Gastroesophageal sphincter (tissue), 4 donors: ENCODE measurements at places on chromosomes 2 and 18.

DNA sequence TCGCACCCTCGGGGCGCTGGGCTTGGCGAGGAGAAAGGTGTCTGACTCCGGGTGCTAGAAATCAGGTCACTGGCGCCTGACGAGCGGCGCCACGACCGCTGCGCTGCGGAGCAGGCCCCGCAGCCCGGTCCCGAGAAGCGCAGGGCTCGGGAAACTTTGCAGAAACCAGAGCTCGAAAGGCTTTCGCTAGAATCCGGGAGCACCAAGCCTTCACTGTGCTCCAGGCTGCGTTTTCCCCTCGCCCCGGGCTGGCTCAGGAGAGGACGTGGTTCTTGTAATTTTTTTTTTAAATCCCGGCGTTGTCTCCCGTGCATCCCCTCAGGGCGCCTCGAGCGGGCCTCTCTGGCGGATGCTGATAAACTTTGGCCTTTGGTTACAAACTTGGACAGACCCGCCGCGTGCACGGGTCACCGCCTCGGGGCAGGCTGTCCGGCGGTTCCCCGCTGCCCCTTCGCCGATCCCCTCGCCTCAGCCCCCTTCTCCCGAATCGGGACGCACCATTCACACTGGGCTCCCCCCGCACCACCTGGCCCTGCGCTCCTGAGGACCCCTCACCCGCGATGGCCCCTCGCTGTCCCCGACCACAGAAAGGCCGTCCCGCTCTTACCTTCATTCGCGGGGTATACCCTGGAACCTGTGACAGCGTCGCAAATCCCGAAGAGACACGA, 419 bp downstream of the EPHA4 start:
- peak; percentile 1 for ATAC-seq

- ATAC-seq = no peak
Observed at GRCh38 chr2:209501579-209501978, 77.7 kb downstream of the MAP2 start.

- no peak for ATAC-seq
Observed at GRCh38 chr18:59792353-59792752, 95.1 kb upstream of the CCBE1 start.

- no peak for ATAC-seq
Observed at GRCh38 chr18:79214056-79214455, 144.9 kb downstream of the ATP9B start.

- no peak for ATAC-seq
Observed at GRCh38 chr18:8721716-8722115, 16.4 kb downstream of the MTCL1 start.

DNA sequence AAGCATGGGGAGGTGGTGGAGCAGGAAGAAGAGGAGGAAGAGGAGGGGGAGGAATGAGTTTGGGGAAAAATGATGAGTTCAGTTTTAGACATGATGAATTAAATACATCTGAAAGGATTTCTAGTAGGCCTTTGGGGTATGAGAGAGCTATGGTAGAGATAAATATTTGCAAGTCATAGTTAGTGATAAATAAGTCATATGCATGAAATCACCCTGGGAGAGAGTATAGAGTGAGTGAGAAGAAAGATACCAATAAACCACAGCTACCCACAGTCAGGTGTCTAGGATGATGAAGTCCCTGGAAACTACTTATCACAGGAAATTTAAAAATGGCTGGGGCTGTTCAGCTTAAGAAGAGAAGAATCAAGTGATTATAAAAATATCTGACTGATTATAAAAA, 240.5 kb downstream of the RDH14 start:
- no peak for ATAC-seq

DNA sequence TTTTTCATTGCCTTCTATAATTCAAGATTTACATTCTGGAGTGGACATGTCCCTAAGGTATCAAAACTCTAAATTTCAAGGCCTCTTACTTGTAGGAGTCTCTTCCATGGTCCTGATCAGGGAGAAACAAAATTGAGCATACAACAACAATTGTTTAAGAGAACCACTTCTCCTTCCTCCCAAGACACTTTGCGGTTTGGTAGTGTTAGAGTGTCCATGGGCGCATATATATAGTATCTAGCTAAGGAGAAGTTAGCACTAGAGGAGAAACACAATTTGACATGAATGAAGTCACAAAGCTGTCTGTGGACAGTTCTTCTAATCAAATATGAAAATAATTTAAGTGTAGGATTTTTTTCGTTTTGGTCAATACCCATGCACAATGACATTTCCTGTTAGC, 349.1 kb upstream of the MAP2 start:
- no peak for ATAC-seq

- ATAC-seq = no peak
Observed at GRCh38 chr2:48258481-48259149, 271.3 kb upstream of the STON1 start.

- no peak for ATAC-seq
Observed at GRCh38 chr2:140210963-140211362, 1430.8 kb upstream of the NXPH2 start.

GRCh38 chr2:240806459-240806858, 13.6 kb downstream of the KIF1A start:
- ATAC-seq = no peak

DNA sequence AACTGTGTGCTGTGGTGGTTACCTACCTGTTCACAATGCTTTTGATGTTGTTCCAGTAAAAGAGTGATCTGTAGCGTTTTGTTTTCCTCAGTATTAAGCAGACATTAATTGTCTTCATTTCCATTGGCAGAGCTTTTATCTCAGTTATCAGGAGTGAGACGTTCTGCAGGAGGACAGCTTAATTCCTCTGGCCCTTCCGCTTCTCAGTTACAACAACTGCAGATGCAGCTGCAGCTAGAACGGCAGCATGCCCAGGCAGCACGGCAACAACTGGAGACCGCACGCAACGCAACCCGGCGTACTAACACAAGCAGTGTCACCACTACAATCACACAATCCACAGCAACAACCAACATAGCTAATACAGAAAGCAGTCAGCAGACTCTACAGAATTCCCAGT, 78.3 kb downstream of the KCMF1 start:
- ATAC-seq = no peak

DNA sequence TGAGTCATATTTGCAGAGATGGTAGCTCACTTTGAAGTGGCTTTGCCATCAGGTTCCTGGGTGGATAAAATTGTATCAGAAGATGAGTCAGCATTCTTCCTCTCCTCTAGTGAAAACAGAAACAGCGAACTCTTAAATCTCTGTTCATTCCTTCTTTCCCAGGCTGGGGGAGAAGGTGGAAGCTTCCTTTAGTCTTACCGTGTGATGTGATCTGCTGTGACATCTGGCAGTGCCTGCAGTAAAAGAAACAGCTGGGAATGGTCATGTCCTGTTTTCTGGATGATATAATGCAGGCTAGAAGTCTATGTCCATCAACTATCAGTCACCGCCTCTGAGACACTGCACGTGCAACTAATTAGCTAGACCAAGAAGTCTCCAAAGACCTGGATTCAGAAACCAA, 171.6 kb downstream of the VAPA start:
- ATAC-seq = no peak

DNA sequence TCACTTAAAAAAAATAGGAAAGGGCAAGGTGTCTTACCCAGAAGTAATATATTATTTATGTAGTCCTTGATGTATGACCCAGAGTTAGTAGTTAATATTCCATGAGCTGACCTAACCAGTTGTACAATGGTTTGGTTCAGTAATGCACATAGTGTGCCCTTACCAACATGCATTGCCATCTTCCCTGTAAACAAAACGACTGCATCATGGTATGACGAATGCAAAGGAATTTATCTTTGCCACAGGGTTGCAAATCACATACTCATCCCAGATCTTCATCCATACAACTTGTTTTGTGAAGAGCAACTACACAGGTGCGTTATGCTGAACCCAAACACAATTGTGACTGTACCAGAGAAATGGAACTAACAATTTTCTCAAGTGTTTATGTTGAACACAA, 68.9 kb upstream of the ZSWIM2 start:
- no peak for ATAC-seq
